ENCODE measurements at places on chromosomes 11 and 22.
A peak's percentile ranks its signal among the peaks of the same experiment; 100 is the strongest.

- DNase-seq, result no peak
These were observed 127.5 kb downstream of the PKNOX2 start for GRCh38 chr11:125292100-125292499.

GRCh38 chr22:32801537-32802236 lies at the start of gene TIMP3:
TIMP3 (plus strand) TSS chr22:32801705; CDS start chr22:32802002, 297 bp downstream.
- peak; percentile 39 for DNase-seq

DNA sequence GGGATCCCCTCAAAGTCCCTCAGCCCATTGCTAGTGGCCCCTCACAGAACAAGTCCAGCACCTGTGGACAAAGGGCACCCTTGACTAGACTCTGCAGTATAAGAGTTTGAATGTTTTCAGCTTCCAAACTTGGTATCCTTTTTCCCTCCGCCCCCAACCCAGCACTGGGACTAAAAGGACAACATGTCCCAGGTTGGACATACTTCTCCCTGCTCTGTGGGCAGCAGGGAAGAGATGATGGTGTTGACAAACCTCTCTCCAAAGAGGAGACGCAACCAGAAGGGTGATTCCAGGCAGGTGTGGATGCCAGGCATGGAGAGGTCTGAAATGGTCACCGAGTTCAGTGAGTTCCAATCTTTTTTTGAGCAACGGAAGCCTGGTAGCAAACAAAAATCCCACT lies 4.5 kb upstream of the MYOD1 start:
- DNase-seq, result no peak

DNA sequence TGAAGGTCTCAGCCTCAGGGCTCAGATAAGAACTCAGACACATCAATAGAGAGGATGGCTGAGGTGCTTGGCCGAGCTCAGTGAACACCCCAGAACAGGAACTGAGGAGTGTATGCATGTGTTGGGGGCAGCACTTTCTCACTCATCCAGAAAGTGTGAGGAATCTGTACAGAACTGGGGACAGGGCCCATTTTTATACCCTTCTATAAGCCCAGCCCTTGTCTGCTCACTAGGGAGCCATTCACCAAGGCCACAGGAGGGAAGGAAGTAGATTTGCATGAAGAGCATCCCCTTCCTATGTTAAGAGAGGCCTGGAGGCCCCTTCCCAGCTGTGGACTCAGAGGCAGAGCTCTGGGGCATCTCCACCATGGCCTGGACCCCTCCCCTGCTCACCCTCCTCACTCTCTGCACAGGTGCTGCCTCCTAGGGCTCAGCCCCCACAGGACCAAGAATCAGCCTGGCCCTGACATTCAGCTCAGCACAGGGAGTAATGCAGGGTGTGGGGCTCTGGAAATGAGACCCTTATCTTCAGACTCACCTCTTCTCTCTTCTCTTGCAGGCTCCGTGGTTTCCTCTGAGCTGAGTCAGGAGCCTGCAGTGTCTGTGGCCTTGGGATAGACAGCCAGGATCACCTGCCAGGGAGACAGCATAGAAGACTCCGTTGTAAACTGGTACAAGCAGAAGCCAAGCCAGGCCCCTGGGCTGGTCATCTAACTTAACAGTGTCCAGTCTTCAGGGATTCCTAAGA lies 39.9 kb upstream of the GGTLC2 start:
- DNase-seq, result no peak

GRCh38 chr11:131491503-131491902 lies 121.1 kb downstream of the NTM start:
- no peak for DNase-seq

DNA sequence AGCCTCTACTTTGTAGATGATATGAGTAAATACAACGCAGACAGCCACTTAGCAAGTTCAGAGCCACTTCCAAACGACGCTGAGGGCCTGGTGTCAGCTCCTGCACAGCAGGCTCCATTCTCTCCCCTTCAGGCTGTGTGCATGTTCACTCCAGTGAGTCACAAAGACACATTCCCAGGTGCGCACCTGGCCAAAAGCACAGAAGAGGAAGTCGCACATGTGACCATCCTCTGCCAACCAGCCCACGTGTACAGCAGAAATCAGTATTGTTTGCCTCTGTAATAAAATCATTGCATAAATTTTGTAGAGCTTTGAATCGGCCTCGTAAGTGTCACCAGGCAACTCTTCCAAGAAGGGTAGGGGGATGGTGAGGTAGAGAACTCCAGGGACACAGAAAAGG lies 19.5 kb upstream of the TPH1 start:
- DNase-seq, result no peak

- DNase-seq, result no peak
These were observed 115.7 kb downstream of the ENTHD1 start for GRCh38 chr22:39777716-39778454.

GRCh38 chr22:30296324-30296723 lies 7.0 kb upstream of the CASTOR1 start:
- no peak for DNase-seq

DNA sequence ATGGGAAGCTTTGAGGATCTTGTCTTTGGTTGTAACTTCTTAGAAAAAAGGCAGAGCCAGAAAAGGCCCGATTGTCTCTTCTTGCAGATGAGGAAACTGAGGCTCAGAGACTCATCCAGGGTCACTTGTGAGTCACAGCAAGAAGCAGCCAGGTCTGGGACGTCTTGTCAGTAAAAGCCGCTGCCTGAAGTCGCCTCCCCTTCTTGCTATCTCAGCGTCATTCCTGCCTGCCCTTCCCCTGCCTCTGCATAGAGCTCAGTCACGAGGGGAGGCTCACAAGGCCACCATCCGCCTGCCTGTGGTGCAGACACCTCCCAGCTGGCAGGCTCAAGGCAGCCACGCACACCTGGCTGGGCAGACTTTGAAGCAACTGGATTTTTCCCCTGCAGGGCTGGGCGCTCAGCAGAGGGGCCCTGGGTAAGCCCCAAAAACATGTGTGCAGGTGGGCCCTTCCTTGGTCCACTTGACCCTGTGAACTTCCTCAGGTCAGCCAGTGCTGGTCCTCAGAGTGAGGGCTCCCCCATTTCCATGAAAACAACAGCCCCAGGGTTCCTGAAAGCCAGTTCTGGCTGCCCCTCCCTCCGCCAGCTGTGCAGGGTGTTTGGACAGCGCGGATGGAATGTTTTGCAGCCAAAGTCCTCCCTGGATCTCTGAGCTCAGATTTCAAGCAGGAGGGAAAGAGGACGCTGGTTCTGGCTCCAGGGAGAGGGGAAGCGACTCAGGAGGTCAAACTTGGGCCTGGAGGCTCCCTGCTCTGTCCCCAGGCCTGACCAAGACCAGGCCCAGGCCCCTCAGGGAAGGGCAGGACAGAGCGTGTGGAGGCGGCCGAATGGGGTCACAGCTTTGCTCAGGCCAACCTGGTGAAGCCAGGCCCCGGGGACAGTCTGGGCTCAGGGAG lies 6.0 kb upstream of the RAB3IL1 start:
- DNase-seq, result no peak

DNA sequence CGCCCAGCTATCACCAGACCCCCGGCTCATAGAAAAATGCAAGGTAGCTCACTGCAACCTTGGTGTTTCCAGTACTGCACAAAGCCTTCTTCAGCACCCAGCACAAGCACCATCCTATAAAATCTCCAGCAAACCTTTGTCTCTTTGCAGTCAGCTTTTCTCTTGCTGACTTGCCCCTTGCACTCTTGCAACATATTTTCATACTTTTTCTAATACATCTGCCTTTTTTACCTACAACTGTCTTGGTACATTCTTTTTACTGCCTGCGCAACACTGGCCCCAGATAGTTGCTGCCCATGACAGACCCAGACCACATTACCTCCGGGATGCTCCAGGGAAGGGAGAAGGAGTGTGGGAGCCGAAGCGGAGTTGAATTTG lies 142.4 kb downstream of the MPPED1 start:
- DNase-seq, result no peak

DNA sequence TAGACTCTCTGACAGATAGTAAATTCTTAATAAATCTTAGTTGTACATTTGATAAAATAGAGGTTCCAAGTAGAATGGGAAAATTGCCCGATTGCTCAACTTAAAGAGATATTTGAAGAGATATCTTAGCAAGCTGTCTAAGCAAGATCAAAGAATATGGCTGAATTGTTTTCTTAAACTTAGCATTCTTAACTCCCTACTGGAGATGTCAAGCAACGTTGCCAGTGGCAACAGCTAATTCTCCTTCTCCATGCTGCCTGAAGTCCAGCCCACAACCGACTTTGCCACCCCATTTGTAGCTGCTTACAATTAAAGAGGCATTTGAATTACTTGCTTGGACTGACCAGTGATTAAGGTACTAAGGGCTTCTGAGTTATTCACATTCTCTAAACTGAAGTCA lies 94.4 kb downstream of the FAM181B start:
- DNase-seq, result no peak

DNA sequence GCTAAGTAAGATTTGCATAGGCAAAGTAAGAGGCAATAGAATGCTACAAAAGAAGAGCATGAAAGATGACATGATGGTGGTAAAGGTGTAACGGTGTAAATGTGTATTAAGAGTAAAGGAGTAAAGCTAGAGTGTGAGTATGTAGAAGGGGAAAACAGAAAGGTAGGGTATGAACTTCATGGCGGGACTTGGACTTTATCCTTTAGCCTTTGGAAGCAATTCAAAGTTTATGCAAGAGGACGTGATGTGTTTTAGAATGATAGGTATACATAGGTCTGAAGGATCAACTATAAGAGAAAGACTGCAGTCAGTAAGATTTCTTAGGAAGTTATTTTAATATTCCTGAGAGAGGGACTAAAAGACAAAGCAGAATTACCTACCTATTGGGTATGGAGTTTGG lies 358.0 kb upstream of the FAT3 start:
- DNase-seq, result no peak

DNA sequence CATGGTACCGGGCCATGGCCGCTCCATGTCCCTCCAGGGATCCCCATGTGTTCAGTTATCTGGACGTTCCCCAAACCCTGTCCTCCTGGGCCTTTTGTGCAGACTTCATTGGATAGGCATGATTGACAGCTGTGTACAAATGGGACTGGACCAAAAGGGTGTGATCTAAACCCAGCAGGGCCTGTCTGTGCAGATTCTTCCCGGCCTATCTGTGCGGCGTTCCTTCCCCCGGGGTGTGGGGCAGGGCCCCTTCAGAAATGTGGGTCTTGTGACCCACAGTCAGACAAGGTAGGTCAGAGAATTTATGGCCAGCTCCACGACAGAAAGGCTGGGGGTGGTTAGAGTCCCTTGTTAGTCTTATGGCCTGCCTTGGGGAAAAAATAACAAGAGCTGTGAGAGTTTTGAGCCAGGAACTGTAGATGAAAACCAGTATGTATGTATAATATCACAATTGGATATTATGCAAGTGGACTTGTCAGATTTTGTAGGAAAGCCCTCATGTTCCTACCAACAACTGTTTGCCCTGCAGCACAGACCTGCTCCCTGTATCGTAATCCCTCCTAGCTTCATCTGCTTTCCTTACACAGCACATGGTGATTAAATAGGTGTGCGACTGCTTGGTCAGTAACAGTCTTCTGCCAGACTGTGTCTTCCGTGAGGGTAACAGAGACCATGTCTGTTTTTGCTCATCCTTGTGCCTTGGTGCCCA lies 31.7 kb downstream of the AP2A2 start:
- DNase-seq, result peak; percentile 23

GRCh38 chr11:119791047-119791446 lies 62.0 kb upstream of the NECTIN1 start:
- no peak for DNase-seq

GRCh38 chr11:62458212-62459002 lies 39.6 kb downstream of the SCGB1A1 start:
- no peak for DNase-seq

GRCh38 chr22:49692499-49693225 lies 135.0 kb downstream of the BRD1 start:
- DNase-seq, result no peak

GRCh38 chr22:50507991-50508884 lies at the start of gene NCAPH2:
NCAPH2 (plus strand) TSS chr22:50508224; CDS start chr22:50508338, 114 bp downstream.
- peak; percentile 96 for DNase-seq

GRCh38 chr11:102422817-102423712 lies 29.5 kb downstream of the TMEM123 start:
- no peak for DNase-seq

DNA sequence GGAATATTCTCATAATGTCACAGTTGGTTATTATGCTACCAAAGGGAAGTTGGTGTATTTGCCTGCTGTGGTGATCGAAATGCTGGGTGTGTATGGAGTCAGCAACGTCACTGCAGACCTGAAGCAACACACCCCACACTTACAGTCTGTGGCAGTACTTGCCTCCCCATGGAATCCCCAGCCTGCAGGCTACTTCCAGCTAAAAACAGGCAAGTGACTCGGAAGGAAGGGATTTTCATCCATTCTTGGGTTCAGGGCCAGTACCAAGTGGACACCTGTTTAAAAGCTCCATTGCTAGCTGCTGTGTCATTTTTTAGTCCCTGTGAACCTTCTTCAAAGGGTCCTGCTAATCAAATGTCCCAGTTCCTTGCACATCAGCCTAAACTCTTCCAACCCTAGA lies 149.6 kb downstream of the C11orf91 start:
- no peak for DNase-seq

- DNase-seq, result no peak
These were observed 36.0 kb downstream of the NUP50 start for GRCh38 chr22:45199723-45200122.

Data from T47D (cell line).